ENCODE measurements at places on chromosomes 16 and 17.

GRCh38 chr17:45326626-45327025, 9.8 kb upstream of the MAP3K14 start:
- DNase-seq: no peak

GRCh38 chr16:87819282-87819681, 50.0 kb downstream of the SLC7A5 start:
- DNase-seq: no peak

DNA sequence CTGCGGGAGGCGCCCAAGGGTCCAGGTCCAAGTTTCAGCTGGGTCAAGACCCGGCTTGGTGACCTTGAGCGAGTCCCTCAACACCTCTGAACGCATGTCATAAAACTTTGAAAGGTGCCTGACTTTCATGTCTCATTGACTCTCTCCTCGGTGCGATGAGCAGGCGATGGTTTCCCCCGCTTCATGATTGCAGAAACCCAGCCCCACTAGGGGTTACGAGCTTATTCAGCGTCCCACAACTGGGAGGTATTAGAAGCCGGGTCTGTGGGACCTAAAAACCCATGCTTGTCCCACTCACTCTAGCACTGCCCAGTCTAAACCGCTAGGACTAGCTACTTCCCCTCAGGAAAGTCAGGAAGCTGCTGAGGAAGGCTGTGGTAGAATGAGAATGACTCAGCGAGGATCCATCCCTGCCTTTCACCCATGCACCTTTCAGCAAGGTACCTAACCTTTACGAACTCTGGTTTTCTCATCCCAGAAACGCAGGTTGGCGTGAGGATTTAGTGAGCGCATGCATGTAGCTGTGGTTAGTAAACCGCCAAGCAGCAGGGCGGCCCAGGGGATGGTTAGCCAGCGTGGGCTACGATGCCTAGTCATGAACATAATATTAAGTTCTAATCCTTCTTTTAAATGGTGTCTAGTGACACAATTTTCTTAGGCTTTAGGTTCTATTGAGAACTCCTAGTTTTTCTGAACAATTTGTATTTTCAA, 26.2 kb upstream of the RFFL start:
- DNase-seq: no peak

- no peak for DNase-seq
Observed at GRCh38 chr17:43702637-43703036, 40.9 kb upstream of the MEOX1 start.

GRCh38 chr17:72097144-72097543, 23.7 kb upstream of the SOX9 start:
- DNase-seq: no peak

GRCh38 chr16:8146256-8147012, 443.9 kb downstream of the TMEM114 start:
- DNase-seq: no peak

- no peak for DNase-seq
Observed at GRCh38 chr16:73006026-73006425, 41.9 kb downstream of the ZFHX3 start.

GRCh38 chr16:88303890-88304819, 78.6 kb upstream of the ZNF469 start:
- no peak for DNase-seq

GRCh38 chr16:85505794-85506634, 107.1 kb upstream of the GSE1 start:
- no peak for DNase-seq

DNA sequence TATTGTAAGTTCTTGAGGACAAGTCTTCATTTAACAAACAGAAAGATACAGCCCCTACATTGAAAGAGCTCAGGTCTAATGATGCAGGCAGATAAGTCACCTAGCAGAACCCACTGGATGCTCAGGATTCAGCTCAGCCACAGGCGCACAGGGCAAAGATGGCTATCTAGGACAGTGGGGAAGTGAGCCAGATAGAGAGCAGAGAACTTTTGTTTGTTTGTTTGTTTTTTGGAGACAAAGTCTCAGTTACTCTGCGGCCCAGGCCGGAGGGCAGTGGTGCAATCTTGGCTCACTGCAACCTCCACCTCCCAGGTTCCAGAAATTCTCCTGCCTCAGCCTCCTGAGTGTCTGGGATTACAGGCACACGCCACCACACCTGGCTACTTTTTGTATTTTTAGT, 20.4 kb downstream of the METTL2A start:
- DNase-seq: no peak

DNA sequence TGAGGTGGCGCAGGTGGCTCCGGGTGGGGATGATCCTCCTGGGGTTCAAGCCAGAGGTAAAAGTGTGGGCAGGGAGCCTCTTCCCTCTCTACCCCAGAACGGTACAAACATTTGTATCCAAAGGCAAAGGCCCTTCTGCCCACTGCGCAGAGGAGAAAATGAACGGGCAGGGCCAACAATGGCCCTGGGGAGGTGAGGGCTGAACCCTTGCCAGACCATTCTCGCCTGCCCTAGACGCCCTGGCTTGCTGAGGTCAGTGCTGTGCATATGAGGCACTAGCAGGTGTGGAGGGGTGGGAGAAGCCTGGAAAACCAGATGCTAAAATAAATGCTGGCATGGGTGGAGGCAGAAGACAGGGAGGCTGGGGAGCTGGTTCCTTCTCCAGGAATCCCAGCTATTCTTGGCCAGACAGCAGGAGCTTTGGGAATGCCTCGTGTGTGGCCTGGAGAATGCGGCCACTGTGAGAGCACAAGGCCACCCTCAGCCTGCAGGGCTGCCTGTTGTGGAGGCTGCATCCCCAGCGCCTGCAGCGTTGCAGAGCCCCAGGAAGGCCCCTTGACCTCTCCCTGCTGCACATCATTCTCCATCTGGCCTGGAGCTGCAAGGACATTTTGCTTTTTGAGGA, 4.5 kb downstream of the C17orf50 start:
- DNase-seq: no peak

DNA sequence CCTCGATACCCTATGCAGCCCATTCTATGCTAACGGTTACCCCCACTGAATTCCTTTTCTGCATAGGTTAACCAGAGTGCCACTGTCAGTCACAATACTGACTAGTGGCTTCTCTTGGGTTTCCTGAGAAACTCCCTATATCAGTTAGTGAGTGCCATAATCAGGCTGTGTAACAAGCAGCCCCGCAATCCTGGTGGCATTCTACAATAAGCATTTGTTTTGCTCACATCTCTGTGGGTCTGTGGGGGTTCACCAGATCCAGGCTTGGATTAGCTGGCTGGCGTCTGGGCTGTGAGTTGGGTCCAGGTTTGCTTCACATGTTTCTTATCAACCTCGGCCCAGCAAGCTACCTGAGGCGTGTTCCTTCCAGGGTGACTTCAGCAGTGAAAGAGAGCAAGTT, 42.4 kb downstream of the TMEM235 start:
- DNase-seq: no peak

DNA sequence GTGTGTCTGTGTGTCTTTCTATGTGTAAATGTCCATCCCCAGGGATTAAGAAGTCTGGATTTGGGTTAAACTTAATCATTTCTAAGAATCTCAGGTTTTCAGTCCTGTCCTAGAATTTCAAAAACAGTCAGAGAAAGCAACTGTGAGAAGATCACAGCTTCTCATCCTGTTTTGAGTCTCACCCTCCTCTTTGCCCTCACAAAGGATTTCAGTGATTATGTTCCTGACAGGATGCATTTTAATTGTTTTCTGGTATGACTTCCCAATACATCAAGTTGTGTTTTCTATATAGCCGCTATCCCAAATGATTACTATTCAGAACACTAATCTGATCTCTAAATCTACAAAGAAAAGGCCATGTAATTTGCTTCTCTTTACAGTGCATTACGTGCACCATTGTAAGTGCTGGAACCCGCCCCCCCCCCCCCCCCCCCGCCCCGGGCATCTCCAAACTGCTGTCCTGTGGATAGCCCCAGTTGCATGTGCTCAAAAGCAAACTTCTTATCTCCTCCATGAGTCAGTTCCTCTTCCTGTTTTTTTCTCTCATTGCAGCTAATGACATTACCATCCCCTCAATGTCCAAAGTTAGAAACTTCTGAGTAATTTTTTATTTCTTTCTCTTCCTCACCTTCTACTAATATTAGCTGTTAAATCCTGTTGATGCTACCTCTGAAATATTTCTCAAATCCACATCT, 73.9 kb downstream of the CDH13 start:
- no peak for DNase-seq

DNA sequence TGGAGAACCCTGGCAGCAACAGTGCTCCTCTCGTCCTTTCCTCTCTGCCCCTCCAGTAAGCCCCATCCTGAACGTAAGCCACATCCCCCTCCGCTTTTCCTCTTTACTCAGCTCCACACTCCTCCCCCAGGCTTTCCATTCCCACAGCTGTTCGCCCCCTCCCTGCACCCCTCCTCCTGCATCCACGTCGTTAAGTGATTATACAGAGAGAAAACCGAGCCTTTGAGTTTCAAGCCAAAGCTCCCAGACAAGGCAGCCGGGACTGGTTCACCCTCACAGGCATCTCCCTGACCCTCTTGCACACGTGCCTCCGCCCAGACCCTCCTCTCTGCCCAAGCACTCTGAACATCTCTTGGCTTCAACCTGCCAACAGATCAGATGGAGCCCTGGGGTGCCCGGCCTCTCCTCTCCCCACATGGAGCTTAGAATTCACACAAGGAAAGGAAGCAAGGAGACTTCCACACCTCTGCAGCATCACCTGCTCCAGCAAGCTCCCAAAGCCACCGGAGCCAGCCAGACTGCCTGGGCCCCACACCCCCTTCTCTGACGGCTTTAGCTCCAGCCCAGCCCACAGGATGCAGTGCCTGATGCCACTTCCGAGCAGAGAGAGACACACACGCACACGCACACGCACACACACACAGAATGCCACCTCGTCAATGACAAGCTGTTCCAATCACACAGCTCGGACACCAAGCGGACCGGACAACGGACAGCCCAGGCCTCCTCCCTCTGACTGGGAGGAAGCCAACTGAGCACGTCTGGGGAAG, 99.9 kb upstream of the CCL2 start:
- no peak for DNase-seq

DNA sequence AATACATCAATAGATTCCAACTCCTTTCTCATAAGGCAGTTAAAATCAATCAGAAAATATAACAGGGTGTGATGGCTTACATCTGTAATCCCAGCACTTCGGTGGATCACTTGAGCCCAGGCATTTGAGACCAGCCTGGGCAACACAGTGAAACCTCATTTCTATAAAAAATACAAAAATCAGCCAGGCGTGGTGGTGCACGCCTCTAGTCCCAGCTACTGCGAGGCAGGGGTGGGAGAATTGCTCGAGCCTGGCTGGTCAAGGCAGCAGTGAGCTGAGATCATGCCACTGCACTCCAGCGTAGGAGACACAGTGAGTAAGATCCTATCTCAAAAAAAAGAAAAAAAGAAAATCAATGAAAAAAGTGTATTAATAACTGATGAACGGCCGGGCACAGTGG, 258.6 kb downstream of the NTN1 start:
- no peak for DNase-seq

DNA sequence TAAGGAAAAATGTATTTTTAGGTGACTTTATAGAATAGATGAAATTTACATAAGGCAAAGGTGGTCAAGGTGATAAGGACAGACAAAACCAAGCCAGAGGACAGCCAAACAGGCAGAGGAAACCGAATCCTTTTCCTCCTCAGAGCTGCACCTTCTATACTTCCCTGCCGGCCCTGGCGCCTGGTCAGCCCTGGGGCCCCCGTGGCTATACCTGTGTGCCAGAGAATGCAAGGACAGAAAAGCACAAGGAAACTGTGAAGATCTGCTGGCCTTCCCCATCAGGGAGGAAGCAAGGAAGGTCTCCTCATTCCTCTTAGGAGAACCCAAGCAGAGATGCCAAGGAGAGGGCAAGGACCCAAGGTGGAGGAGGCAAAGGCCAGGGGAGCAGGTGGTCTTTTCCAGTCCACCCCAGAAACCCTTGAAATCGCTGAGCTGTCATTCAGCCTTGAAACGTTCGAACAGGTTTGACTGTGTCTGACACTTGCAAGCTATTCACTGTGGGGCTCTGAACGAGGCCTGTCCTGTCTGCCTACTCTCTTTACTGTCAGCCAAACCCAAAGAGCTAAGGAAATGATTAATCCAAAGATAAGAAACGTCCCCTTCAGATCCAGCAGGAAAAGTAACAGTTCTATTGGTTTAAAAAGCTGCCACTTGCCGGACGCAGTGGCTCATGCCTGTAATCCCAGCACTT, 114.4 kb downstream of the XYLT1 start:
- DNase-seq: no peak

DNA sequence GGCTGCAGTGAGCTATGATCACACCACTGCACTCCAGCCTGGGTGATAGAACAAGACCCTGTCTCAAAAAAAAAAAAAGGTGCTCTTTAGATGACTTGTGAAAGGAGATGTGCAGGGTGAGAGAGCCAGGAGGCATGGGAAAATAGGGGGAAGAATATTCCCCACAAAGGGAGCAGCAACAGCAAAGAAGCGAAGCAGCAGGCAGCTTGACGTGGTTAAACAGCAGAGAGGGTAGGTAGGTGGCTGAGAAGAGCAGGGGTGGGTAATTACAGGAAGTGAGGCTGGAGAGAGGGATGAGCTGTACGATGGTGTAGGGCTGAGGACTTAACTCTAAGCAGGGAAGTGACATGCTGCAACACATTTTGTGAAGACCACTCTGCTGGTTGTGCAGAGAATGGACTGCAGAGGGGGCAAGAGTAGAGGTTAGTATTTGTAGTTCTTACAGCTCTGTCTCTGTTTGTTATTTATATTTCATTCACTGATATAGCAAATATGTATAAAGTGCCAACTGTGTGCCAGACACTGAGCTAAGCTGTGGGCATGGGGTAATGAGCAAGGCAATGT, 1.6 kb downstream of the HEATR3 start:
- no peak for DNase-seq

DNA sequence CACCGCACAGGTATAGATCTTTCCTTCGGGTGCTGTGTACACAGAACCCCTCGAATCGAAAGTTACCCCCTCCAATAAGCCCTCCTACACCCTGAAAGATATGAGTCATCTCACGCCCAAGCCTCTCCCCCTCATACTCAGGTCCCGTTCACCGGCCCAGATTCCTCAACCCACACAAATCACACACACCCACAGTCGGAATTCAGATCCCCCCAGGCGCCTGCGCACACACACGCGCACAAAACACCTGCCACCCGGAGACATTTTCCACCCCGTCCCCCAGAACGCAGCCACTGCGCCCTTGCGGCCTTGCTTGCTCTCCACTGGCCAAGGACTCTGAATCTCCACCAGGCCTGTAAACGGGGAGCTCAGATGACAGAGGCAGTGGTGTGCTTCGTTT, 4.9 kb downstream of the JPH3 start:
- no peak for DNase-seq

- DNase-seq: no peak
Observed at GRCh38 chr16:83932955-83933673, 19.9 kb upstream of the OSGIN1 start.

GRCh38 chr17:75277664-75278071, 6.6 kb upstream of the MIF4GD start:
- DNase-seq: no peak
